ENCODE measurements at places on chromosomes 1 and 21.

- peak; percentile 92 for DNase-seq
Observed at GRCh38 chr1:54273092-54273794, 73.3 kb downstream of the MRPL37 start.

GRCh38 chr1:190303501-190303900 lies 174.2 kb downstream of the BRINP3 start:
- no peak for DNase-seq

DNA sequence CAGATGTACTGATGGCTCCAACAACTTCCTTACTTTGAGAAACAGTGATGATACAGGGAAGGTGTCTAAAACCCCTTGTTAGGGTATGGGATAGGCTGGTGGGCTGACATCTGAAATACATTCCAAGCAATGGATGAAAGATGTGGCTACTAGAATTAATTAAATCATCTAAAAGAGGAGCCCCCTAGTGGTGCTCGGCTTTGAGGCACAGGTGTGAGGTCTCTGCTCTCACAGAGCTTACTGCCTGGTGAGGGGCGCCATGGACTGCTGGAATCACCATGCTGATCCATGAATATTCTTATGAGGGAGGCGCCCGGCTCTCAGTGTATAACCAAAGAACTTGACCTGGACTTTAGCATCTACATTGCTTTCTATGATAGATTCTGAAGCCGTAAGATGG lies 48.5 kb downstream of the GNG4 start:
- DNase-seq = no peak

DNA sequence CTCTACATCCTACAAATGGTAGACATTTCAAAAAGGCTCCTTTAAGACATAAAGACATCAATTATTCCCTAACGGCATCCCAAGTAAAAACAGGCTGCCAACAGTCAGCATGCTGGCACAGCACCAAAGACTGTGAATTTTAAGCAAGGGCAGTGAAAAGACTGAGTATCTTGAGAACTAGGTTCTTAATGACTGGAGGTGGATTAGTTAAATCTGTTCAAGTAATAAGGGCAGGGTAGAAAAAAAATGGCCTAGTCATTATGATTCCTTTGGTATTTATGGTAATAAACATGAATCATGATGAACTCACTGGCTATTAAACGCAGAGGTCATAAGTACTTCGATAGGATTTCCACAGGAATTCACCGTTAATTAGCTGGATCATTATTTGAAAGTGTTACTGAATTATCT lies 75.2 kb downstream of the KIFAP3 start:
- DNase-seq = no peak

- DNase-seq = no peak
Observed at GRCh38 chr21:34970566-34970965, 78.5 kb downstream of the RUNX1 start.

DNA sequence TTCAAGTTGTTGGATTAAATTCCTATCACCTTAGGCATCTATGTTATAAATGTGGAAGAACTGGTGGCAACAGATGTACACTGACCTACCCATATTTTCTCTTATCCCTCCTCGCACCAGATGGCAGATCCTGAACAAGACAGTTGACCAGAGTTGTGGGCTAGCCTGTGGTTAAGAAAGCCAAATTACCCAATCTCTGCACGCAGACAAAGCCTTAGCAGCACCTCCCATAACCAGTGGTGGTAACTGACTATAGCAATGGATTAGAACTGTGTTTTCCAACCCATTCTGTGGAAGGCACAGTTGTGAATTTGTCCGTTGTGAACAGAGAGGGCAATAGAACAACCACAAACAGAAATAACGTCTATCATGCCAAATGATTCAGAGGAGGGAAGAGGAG lies 20.6 kb downstream of the ABCB10 start:
- DNase-seq = no peak

GRCh38 chr21:26849428-26850115 lies 4.4 kb upstream of the ADAMTS1 start:
- DNase-seq = peak; percentile 85

DNA sequence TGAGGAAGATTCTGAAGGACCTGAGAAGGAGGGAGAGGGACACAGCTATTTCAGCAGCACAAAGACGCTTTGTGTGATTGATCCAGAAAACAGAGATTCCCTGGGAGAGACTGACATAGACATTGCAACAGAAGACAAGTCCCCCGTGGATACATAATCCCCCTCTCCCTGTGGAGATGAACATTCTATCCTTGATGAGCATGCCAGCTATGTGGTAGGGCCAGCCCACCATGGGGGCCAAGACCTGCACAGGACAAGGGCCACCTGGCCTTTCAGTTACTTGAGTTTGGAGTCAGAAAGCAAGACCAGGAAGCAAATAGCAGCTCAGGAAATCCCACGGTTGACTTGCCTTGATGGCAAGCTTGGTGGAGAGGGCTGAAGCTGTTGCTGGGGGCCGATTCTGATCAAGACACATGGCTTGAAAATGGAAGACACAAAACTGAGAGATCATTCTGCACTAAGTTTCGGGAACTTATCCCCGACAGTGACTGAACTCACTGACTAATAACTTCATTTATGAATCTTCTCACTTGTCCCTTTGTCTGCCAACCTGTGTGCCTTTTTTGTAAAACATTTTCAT lies 161.3 kb upstream of the SGIP1 start:
- no peak for DNase-seq
